ENCODE measurements at places on chromosomes 3 and 15.

- DNase-seq = no peak
Measured at GRCh38 chr15:95293456-95294031, 1037.0 kb upstream of the NR2F2 start.

GRCh38 chr3:88469216-88469615 lies 319.5 kb downstream of the C3orf38 start:
- no peak for DNase-seq

- DNase-seq = no peak
Measured at GRCh38 chr3:158160958-158161357, 51.1 kb downstream of the RSRC1 start.

- no peak for DNase-seq
Measured at GRCh38 chr15:90419738-90420406, 31.8 kb downstream of the IQGAP1 start.

DNA sequence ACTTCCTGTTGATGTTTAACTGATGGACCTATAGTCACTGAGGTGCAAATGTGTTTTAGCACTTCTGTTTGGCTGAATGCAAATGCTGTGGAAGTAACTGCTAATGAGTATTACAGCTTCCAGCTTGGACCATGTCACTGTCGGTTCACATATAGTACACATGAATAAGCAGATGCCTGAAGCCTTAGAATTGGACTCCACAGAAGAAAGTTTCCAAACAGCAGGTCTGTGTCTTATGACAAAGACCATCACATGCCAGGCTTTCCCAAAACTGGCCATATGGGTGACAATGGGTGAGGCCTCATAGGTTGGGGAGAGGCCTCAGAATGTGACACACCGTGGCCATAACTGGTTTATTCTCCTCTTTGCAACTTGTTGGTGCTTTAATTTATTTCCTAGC lies 241.8 kb downstream of the WNT5A start:
- no peak for DNase-seq

DNA sequence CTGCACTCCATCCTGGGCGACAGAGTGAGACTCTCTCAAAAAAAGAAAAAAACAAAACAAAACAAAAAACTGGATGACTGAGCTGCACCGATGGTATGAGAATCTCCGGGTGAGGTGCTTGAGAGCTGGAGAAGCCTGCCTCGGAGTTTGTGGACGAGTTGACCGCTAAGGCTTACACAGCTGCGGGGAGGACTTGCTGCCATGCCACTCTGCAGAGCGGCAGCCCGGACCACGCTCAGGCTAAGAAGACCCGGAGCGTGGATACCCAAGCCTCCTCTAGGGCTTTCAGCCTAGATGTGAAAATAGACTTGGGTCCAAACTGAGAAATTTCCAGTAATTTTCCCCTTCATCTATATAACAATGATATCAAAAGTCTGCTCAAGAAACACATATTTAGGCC lies 16.0 kb downstream of the NRROS start:
- DNase-seq = no peak

DNA sequence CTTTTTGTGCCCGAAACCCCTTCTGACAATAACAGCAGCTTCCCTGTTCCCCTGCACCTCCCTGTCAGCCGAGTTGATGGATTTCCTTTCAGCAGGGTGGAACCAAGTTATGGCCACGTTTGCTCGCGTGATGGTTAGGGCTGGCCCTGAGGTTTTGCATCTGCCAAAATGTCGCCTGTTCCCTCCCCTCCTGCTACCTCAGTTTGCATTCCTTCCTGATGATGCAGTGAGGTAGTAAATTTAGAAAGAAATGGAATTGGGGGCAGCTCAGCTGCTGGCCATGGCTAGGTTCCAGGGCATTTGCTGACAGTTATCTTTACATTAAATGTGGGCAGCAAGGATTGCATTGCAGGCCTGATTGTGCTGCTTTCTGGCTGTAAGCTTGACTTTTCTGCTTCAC lies 13.2 kb downstream of the LIMD1 start:
- DNase-seq = no peak

- no peak for DNase-seq
Measured at GRCh38 chr3:170024581-170024980, 13.2 kb upstream of the GPR160 start.

DNA sequence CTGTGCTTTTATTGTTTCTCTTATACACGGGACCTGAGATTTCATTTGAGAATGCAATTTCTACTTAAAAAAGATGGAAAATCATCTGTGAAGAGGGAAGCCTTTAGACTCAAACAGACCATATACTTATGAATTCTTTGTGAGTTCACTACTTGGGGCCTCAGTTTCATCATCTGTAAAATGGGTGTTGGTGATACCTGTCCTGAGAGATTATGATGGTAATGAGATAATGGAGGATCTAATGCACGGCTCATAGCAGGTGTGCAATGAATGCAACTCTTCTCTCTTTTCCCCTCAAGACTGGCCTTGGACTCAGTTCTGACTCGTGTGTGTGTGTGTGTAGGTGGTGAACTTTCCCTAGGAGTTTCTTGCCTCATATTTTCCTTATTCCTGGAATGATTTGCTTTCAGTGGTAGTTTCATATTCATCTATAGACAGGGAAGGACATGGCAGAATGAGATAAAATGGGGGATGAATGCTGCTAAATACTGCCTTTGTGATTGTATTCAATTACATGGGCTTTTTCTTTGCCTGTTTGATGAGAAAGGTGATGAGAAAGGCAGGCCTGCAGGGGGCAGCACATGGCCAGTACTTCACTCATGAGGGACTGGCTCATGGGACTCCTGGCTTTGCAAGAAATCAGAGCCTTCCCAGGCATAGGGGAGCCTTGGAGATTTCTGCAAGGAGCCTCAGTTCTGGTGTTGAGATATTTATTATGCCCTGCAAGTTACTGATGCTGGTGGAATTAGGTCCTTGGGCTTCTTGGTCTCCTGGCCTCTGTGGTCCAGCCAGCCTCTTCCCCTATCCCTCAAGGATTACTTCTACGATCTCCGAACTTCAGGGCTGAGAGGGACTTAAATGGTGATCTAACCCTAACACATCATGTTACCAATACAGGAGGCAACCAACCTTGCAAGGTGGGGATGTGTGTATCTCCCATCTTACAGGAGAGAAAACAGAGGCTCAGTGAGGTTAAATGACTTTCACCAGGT lies 70.7 kb downstream of the RPLP1 start:
- DNase-seq = peak; percentile 22

DNA sequence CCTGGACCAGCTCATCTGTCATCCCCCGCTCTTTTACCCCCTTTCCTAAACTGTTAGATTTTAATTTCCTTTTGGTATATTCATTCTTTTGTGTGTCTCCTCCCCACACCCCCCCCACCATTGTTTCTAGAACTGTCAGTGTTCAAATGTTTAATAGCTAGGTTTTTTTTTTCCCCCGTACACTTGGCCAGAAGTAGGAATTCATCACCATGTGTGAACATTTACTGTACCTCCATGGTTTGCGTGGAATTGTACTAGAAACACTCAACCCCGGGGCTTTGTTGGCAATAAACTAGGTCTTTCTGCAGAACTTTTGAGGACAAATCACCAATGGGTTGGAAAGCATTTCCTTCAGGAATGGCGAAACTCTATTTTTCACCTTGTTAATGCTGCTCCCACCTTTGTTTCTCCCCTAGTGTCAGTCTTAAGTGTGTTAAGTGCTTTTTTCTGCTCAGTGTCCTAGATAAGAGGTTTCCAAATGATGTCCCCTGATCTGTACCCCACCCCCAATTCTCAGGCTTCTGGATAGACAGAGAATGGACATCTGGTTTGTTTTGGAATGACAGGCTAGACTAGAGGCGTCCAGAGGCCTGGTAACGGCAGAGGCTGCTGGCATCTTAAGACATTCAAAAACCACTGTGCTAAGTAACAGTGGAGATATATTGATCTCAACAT lies 76.8 kb downstream of the SMAD3 start:
- DNase-seq = no peak

Data from CD4-positive, CD25-positive, alpha-beta regulatory T cell (primary cell).